ENCODE measurements at places on chromosomes 11 and 22.
A peak's percentile ranks its signal among the peaks of the same experiment; 100 is the strongest.

DNA sequence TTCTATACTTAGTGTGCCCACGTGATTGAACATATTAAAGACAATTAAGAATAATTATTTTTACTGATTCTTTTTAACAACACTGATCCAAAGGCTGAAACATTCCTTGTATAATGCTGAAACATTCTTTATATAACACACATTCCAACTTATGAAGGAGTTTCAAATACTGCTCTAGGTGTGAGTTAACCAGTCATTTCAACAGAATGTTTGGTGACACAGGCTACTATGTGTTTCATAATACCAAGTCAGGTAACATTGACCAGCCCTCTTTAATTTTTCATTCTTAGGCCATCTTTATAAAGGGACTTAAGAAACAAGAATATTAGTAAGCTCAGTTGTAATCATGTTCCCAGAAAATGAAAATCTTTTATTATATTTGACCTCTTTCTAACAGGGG, 136.6 kb downstream of the ELP4 start:
- no peak for ATAC-seq

- ATAC-seq = no peak
Observed at GRCh38 chr22:25318081-25318823, 98.8 kb downstream of the CRYBB2 start.

DNA sequence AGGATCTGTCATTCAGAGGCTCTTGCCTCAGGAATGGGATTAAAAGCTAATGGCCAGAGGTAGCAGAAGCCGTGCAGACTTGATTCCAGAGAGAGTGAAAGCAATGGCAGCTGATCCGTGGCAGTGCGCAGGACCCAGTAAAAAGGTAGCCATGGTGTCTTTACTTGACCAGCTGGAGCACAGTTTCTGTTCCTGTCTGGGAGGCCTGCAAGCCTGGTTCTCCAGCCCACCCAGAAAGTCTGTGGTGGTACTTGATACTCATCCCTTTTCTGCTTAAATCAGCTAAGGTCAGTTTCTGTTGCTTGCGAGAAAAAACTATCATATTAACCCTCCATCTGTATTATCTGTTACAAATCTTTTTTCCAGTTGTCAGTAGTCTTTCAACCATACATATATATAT, 86.7 kb downstream of the RPS6KA4 start:
- ATAC-seq = no peak

- no peak for ATAC-seq
Observed at GRCh38 chr11:27470826-27471588, 1.6 kb downstream of the LGR4 start.

GRCh38 chr11:88420165-88420791, 82.7 kb upstream of the CTSC start:
- no peak for ATAC-seq

- ATAC-seq = no peak
Observed at GRCh38 chr22:32699001-32699582, 102.4 kb upstream of the TIMP3 start.

GRCh38 chr11:26778000-26778757, 56.3 kb upstream of the SLC5A12 start:
- ATAC-seq = no peak

- no peak for ATAC-seq
Observed at GRCh38 chr22:23862103-23862502, 4.4 kb downstream of the SLC2A11 start.

DNA sequence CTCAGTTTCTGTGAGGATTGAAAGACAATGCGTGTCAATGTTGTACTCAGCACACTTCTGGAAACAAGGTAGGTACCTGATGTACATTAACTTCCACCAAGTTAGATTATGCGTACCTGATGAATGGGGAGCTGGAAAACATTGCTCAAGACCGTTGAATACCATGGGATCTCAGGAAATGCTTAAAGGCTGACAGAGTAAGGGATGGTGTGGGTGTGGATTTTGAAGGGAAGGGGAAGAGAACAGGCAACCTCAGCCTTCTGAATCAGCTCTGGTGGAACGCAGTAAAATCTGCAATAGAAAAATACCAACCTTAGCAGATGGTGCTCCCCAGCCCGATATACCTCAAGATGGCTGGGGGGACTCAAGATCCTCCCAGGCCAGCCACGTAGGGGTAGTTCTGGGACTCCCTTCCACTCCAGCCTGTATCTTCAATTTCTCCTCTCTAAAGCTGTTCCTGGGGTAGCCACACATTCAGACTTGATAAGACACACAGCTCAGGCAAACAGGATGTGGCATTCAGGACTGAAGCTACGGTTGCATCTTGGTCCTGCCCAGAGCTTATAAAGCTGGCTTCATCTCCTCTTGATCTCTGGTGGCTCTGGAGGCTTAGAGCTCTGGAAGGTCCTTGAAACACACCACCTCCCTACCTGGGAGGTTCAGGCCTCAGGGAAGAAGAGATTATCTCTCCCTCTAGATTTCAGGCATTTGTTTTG, 111.8 kb downstream of the CTNND1 start:
- no peak for ATAC-seq

GRCh38 chr11:31689559-31689958, 121.6 kb downstream of the PAX6 start:
- no peak for ATAC-seq

DNA sequence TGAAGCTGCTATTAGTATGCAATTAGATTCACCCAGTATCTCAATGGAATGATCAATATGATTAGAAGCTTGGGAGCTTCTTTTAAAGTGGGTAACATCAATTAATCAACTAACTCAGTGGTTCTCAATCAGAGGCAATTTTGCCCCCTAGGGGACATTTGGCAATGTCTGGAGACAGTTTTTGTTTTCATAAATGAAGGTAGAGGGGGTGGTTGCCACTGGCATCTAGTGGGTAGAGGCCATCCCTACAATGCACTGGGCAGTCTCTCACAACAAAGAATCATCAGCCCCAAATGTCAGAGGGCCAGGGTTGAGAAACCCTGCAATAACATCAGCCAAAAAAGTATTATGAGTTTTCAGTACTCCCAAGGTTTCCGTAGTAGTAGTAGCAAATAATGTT, 5.9 kb upstream of the AMOTL1 start:
- no peak for ATAC-seq

- ATAC-seq = peak; percentile 31
Observed at GRCh38 chr11:73520353-73521061, 77.4 kb downstream of the FAM168A start.

DNA sequence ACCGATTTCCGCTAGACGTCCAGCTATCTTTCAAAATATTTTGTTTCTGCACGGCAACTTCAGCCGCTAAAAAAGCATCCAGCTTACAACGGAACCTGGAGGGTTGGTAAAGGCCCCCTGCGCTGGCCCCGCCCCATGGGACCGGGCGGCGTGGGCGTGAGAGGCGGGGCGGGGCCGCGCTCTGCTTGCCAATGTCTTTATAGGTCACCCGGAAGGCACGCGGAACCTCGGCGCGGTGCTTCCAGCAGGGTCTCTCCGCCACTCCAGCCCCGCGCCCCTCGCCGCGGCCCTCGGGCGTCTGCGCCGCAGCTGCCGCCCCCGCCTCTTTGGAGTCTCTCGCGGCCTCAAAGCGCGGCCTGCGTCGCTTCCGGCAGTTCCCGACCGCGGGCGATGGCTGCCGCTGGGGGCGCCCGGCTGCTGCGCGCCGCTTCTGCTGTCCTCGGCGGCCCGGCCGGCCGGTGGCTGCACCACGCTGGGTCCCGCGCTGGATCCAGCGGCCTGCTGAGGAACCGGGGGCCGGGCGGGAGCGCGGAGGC, at the start of gene FDX1:
Gene FDX1 (plus strand): TSS at position 218 of the 536 bp plus-strand sequence. CDS start 173 bp downstream, at position 391.
- ATAC-seq = peak; percentile 87

DNA sequence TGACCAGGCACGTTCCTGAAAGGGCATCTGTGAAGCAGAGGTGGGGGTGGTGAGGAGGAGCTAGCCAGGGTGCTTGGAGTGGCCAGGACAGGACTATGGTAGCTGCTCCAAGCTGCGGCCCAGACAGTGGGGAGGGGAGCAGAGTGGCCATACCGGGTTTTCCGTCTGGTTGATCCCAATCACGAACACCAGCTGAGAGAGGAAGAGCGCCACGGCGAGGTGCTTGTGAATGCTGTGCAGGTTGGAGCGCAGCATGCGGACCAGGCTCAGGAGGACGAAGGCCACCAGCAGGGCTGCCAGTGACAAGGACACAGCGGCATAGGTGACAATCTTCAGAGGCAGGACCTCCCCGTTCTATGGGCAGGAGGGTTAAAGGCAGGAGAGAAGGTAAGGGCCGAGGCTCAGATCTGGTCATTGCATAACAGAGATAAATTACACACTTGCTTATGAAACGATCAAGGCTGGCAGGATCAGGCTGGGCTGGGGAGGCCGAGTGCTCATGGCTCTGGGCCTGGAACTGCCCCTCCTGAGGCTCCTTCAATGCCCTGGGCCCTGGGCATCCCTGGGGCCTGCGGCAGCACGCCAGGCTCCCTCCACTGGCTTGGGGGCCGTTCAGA, 41.5 kb downstream of the TRMU start:
- no peak for ATAC-seq

GRCh38 chr22:42931421-42932196, 74.5 kb upstream of the ARFGAP3 start:
- ATAC-seq = no peak

- ATAC-seq = peak; percentile 19
Observed at GRCh38 chr11:128498721-128499245, 88.6 kb downstream of the ETS1 start.

DNA sequence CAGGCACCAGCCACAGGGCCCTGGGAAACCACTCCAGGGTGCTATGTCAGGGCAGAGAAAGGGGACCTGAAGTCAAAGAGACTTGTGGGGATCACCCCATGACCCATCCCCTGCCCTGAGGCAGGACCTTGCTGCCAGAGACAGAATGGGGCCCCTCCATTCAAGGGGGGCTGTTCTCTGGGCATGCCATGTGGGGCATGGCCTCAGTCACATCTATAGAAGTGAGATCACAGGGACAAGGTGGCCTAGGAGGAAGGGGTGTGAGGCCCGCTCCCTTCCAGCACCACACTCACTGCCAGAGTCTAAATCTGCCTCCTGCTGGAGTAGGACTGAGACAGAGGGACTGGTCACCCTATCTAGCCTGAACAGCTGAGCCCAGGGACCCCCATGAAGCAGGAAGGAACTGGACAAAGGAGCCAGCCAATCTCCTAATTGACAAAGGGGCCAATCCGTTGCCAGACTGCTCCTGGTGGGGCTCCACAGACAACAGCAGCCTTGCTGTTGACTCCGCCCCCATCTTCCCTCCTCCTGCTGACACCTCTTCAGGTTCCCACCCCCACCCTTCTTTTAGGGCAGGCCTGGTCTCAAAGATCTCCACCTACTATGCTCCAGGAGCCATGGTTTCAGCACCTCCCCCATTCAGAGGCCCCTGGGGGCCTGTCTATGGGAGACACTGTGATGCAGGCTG, 26.0 kb downstream of the NEAT1 start:
- peak; percentile 10 for ATAC-seq

DNA sequence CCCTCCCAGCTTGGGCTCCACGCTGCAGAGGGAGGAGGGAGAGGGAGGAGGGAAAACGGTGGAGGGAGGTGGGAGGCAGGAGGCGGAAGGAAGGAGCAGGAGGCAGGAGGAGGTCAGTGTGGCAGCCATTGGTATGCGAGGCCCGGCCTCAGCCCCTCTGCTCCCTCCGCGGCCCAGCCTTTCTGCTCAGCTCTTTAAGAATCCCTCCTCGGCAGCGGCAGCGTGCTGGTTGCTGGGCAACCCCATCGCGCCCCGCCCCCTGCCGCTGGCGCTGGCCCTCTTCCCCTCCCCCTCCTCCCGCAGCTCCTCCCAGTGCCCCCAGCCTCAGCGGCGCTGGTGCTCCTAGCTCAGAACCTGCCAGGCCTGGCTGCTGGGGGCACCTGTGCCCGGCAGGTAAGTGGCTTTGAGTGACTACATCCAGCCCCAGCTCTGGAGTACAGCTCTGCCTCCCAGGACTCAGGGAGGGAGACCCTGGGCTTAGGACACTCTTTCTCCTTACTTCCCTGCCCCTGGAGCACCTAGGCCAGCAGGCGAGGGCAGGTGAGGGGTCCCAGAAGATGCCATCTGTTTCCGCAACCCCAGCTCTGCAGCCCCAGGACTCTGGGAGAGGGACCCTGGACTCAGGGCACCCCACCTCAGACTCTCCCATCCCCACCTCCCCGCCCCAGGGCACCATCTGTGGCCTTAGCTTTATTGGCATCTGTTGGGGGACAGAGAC, 7.2 kb upstream of the FLRT1 start:
- no peak for ATAC-seq

- no peak for ATAC-seq
Observed at GRCh38 chr22:21855676-21856075, 11.8 kb downstream of the MAPK1 start.

GRCh38 chr11:99937330-99937729, 749.8 kb upstream of the ARHGAP42 start:
- ATAC-seq = no peak

DNA sequence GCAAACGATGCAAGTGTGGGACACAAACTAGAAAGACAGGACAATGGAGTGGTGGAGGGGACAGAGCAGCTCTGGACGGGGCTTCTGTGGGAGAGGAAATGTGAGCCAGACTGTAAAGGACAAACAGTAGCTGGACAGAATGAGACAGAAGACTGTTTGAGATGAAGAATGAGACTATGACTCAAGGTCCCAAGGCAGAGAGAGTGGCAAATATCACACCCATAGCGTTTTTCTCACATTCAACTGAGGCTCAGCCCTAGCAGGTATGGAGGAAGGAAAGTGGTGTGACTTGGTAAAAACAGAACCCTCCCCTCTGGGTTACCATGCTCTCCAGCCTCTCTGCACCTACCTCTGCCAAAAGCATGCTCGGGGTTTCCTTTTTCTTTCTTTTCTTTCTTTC, 96.5 kb downstream of the RPL27A start:
- no peak for ATAC-seq

- no peak for ATAC-seq
Observed at GRCh38 chr11:74444173-74444826, 23.0 kb downstream of the KCNE3 start.

DNA sequence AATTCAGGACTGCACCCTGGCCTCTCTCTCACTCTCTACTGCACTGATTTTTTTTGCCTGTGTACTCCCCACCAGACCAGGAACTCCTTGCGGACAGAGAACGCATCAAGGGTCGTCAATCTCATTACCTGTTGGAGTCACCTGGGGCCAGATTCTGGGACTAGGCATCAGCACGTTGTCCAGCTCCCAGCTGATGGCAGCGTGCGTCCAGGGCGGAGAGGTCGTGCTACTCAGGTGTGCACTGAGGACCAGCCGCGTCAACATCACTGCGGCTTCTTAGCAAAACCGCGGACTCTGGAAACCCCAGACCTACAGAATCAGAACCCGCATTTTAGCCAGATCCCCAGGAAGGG, 13.1 kb downstream of the KCNJ5 start:
- no peak for ATAC-seq

- ATAC-seq = no peak
Observed at GRCh38 chr11:28417601-28418323, 309.6 kb downstream of the METTL15 start.

- ATAC-seq = no peak
Observed at GRCh38 chr22:42625416-42625815, 10.7 kb upstream of the POLDIP3 start.

DNA sequence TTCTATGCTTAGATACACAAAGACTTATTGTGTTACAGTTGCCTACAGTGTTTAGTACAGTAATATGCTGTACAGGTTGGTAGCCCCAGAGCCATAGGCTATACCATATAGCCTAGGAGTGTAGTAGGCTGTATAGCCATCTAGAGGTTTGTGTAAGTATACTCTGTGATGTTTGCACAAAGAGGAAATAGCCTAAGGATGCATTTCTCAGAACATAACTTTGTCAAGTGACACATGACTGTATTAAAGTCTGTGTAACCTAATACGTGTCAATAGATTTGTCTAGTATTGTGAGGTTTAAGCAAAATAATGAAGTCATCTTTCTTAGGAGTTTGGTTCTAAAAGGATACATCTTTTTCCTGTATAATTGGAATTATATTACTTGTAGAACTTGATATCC, 5.5 kb downstream of the ZC3H12C start:
- ATAC-seq = peak; percentile 67
